CD4-positive, alpha-beta T cell treated with Interleukin-17A for 1 hour (primary cell): ENCODE measurements at places on chromosomes 3 and 15.

GRCh38 chr3:53337167-53337940 is 10.0 kb downstream of the DCP1A start:
- DNase-seq, result no peak

GRCh38 chr3:11591391-11592282 is 52.1 kb downstream of the VGLL4 start:
- DNase-seq, result no peak

DNA sequence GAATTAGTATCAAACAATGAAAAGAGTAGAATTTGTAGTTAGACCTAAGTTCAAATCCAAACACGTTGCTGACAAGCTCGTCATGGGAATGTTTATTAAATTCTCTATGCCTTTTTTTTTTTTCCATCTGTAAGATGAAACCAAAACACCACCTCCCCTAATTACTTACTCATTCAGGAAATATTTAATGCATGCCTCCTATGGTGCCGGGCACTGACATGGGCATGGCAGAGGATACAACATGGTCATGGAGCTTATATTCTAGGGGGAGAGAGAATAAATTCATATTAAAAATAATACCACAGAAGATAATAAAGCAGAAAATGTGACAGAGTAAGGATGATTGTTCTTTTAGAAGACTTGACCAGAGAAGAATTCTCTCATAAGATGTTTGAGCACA is 215.8 kb downstream of the RYR3 start:
- DNase-seq, result no peak

- no peak for DNase-seq
Measured at GRCh38 chr3:184805351-184806038, 6.5 kb upstream of the VPS8 start.

DNA sequence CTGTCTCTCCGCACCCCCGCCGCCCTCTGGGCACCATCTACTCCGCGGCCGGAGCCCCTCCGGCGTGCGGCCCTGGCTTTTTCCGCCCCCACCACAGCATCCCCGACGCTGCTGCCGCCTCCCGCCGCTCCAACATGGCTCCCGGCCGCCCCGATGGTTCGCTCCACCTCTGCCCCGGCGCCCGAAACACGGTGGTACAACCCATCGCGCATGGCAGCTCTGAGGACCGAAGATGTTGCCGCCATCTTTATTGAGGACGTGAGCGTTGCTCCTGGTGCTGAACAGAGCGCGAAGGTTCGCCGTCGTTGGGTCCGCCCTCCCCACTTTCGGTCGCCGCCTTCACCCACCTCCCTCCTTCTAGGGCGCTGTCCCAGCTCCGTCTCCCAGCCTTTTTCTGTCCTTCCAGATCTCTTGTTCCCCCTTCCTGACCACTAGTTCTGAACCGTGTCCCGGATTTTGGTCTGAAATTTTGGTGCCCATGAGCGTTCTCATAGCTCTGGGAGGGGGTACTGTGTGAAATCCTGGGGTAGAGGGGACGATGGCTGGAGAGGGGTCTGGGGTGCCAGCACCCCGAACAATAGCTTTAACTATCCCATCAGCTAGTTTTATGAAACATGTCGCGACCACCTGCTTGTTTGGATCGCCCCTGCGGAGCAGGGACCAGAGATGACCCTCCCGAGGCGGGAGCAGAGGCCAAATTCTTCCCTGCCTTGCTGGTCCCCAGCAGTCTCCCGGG is at the start of gene CELSR3:
Gene CELSR3, minus strand, starts transcription at position 134 of the 736 bp plus-strand sequence. CDS start 252 bp downstream, outside the sequence.
- DNase-seq, result peak; percentile 77

GRCh38 chr3:59563966-59564365 is 514.1 kb upstream of the CFAP20DC start:
- no peak for DNase-seq

DNA sequence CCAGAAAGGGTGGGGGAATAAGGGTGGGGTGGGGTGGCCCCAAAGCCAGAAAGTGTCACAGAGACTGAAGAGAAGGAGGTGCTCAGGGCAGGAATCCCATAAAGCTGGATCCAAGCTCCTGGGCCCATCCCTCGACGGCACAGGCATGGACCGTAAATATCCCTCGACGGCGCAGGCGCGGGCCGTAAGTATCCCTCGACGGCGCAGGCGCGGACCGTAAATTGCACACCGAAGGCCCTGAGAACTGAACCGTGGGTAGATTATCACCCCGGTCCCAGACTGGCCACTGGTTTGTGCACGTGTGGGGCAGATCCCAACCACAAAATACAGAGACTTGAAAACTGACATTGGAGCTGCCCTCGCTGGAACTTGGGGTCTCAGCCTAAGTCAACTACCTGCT is 41.3 kb upstream of the MUC4 start:
- DNase-seq, result no peak

DNA sequence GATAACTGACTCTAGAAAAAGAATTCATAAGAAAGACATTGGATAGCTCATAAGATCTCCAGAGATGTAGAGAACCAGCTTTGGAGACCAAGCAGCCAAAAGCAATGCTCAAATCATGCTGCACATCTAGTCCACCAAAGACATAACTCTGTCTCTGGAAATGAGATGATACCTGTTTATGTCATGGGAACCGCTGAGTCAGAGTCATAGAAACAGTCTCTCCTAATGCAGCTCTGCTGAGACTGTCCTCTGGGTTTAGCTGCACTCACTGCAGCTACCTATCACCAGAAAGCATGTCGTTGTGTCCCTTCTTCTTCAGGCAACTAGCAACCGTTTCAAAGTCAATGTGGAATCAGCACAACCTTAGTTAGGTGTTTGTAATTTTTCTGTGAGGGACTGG is 218.5 kb upstream of the ROBO1 start:
- no peak for DNase-seq

DNA sequence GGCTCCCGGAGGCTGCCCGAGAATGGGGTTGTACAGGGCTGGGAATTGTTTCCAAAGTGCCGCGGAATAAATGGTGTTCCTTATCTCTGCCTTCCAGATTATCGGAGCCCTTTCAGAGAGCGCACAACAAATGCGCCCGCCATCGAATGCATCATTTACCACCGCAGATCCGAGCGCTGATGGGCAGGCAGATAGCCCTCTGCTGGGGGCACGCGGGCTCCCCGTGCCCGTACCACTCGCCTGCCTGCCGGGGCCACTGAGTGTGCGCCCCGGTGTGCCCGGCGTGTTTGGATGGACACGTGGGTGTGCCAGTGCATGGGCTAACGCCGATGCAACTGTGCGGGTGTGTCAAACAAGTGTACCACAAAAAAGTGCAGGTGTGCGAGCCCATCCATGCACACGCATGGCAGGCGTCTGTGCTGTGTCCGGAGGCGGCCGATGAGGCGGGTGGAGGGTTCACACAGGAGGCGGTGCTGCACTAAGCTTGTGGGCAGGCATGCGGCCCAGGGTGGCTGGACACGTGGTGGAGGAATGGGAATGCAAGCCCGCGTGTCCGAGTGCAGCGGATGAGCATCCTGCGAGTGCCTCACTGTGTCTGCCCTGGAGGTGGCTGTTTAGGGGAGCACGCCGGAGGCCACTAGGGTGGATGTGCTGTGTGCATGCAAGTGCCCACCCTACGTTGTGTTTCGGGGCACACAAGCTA is 3.8 kb upstream of the GATA2 start:
- DNase-seq, result no peak

- no peak for DNase-seq
Measured at GRCh38 chr3:109125902-109126301, 8.0 kb upstream of the MORC1 start.

DNA sequence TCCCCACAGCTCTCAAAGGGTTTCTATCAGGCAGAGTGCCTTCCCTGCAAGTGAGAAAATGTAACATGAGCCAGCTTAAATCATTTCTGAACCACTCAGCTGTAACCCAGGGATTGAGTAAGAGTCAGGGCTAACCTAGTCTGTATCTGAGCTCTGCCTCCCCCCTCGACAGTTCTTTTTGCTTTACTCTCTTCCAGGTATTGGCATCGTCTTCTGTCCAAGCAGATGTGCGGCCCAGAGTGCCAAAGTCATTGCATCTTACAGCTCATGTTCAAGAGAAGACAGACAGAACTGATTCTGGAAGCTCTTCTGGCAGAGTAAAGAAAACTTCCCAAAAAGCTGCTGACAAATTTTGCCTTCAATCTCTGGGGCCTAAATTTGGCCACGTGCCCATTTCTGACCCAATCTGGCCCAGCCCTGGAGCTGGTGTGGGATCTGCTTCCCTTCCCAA is 74.8 kb downstream of the ABHD5 start:
- DNase-seq, result no peak

DNA sequence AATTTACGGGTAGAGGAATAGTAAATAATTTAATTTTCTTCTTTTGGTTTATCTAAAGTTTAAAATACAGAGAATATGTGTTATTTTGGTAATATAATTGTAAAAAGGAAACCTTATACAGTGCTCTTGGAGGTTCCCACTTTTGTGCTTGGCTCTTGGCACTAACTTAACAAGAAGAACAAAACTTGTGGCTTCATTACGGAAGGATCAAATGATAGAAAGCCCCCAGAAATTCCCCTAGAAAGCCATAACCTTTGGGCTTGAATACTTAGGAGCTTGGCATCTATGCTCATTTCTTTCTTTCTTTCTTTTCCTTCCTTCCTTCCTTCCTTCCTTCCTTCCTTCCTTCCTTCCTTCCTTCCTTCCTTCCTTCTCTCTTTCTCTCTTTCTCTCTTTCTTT is 197.5 kb downstream of the SOX2 start:
- DNase-seq, result no peak

DNA sequence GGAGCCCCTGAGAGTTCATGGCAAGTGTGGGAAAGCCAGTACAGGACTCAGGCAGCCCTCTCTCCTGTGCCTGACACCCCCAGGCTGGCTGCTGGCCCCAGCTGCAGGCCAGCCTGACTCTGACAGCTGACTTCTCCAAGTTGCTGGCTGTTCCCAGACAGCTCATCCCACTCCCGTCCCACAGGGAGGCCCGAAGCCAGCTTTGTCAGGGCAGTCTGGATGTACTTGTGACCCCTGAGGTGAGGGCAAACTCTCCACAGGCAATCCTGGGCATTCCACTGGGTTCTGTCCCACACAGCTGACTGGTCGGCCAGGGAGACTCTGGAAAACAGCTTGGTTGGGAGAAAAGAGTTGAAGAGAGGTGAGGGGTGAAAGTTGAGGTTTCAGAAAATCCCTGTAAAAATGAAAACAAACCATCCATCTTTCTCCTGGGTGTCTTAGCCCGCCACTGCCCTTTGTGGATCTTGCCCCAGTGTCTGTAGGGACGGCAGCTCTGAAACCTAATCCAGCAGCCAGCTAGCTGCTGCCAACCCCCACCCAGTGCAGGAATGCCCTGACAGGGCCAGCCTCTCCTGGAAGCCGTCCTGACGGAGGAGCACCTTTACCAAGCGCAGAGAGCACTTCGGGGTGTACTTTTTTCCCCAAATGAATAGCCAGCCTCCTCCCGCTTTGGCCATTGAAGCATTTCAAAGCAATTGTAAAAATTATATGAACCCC is 87.9 kb downstream of the DNAJB8 start:
- DNase-seq, result no peak

DNA sequence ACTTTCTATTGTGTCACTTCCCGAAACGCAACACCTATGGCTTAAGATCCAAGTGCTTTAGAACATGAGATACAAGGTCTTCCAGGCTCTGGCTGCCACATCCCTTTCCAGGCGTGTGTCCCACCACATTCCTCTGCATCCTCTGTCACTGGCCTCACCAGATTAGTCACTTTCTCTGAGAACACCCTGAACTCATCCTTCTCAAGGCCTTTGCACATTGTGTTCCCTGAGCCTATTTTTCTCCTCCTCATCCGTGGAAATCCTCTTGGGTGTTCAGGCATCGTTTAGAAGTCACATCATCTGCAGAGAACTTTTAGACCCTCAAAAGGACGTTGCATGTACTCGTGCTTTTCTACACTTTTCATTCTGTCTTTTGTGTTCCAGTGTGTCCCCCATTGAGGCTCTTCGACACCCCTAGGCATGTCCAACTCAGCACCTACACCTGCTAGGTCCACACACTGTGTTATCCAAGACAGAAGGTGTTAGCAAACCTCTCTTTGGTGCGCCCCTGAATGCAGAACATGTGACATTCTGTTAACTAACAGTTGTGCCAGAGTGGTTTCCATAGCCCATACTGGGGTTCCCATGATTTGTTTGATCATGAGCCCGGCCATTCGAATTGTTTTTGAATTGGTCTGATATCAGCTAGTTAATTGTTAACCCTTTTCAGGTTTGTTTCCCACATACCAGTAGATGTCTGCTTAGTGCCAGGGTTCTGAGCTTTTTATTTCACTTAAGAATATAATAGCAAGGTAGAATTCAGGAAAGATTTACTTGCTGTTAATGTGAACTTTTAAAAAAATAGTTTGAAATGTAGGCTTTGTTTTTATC is 67.2 kb downstream of the LPP start:
- no peak for DNase-seq

DNA sequence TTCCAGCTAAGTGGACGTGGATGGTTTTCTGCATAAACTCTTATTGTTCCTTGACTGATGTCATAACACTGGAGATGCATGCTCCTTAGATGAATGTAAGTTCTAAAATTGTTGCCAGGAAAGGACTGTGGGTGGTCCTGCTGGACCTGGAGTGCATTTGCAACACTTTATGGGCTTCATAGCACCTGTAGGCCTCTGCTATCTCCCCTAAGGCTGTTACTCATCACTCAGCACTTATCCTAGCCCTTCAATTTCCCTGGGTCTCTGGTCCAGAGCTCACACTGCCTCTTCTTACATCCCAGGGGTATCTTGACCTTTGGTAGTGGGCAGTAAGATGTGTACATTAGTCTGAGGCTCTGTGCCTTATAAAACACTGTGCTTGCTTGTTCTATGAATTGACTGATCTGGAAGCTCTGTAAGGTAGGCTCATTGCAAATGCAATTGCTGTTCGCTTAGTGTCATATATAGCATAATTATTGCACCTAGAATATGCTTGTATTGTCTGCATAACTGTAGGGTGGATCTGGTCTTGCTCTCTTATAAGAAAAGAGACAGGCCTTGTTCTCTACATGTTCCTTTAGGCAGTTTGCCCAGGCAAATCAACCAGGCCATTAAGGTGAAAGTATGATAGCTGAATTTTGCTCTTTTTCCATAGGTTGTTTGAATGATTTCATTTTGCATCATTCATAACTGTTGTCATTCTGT is 35.8 kb downstream of the SLCO3A1 start:
- DNase-seq, result no peak

GRCh38 chr15:55320963-55321362 is 1.9 kb downstream of the PIGB start:
- DNase-seq, result no peak

DNA sequence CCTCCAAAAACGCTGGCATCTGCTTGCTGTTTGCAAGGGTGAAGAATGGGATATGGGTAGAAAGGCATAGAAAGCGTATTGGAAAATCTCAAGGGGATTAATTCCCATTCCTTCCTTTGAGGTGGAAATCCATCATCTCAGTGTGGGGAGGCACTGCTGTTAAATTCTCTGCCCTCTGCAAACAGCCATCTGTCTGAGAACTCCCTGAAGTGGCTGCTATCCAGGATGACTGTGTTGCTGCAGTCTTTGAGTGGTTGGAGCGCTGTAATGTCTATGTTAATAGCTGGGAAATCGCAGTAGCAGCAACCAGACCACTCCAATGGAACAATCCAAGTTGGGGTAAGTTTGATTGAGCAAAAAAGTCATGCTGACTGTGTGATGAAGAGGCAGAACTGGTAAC is 625.9 kb downstream of the NLGN1 start:
- no peak for DNase-seq

DNA sequence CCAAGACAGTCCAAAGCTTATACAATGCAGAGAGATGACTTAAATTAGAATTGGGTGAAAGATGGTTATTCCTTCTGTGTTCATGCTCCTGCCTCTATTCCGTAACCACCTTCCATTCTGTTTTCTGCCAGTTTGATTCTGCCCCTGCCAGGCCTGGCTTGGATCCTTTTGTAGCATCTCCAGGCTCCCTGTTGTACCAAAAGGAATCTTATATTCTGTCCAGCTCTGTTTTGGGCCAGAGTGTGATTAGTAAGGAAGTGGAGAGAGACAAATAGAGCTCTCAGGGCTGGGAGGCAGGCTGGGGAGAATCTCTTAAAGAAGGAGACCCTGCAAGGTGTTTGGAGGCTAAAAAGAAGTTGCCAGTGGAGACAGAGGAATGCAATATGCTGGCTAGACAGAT is 63.8 kb downstream of the KCNAB1 start:
- DNase-seq, result no peak
